ENCODE measurements at places on chromosomes 12 and 14.

GRCh38 chr12:92520511-92520910 lies 182.3 kb upstream of the PLEKHG7 start:
- DNase-seq = no peak

GRCh38 chr12:27083861-27084394 lies 1.6 kb upstream of the C12orf71 start:
- no peak for DNase-seq

DNA sequence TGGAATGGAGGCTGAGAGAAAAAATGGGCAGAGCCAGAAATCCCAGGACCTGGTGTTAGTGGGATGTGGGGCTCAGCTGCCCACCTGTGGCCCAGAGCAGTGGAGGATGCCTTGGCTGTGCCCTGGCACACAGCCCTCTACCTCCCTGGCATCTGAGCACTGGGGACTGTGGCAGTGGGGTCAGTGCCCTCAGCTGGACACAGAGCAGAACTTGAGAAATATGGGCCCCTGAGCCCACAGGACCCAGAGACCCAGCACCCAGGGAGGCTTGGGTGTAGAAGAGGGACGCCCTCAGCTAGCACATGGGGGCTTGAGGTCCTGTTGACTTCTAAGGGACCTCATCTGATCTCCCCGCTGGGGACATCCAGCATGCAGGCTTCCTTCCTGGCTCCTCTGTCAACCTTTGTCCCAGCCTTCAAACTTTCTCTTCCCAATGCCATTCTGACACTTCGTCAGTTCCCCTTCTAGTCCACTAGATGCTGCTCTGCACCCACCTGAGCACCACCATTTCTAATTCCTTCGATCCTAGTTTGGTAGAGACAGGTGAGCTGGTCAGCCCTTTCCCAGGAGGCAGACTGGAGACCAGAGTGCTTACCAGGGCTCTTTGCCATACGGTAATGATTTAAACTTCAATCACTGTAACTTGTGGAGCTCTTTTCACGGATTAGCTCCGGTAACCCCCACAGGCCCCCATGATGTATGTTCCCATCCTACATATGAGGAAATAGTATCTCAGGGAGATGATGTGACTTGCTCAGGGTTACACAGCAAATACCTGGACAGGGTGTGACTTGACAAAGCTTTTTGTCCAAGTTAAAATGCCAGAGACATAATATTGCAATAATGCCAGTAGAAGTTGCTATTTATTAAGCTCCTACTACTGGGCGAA lies 143.7 kb downstream of the ASCL4 start:
- DNase-seq = no peak

DNA sequence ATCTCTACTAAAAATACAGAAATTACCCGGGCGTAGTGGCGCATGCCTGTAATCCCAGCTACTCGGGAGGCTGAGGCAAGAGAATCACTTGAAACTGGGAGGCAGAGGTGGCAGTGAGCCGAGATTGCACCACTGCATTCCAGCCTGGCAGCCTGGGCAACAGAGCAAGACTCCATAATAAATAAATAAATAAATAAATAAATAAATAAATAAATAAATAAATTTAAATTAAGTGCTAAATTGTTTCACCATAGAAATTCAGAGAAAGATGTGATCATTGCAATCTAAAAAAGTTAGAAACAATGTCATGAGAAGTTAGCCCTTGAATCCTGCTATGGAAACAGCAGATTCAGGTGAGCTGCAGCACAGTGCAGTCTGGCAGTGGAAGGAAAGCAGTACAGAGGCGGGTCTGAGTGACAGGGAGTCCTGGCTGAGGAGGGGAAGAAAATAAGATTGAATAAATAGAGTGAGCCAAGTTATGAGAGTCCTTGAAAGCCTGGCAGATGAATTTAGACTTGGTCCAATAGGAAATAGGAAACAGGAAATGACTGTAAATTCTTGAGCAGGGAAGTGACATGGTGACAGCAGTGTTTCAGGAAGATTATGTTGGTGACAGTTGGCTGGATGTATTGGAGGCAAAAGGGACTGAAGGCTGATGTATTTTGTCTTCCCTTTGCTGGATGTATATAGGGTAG lies 241.5 kb downstream of the GXYLT1 start:
- no peak for DNase-seq

DNA sequence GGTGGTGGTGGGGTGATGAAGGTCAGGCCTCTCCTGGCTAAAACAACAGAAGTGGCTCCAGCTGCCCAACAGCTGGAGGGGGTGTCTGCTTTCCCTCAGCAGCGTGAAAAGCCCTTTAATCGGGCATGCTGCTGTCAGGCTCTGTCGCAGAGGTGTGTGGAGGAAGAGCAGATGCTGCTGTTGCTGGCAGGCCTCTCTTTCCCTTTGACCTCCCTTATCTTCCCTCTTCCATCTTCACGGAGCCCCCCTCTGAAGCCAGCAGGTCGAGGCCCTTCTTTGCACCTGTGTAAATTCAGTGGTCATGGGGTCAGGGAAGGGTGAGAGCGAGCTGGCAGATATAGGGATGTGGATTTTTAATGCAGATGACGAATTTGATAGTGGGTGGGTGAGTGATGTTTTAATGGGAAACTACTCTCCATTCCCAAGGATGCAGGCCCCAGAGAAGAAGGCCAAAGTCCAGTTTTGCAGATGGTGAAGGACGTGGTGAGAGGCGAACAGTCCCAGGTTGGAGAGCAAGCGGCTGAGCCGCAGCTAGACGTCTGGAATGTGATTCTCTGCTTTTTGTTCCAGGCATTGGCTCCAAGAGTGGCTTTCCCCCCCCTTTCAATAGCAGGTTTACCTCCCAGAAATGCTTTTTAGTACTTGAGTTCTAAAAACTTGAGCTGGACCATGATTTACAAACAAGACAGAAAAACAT lies 64.0 kb downstream of the SMOC1 start:
- DNase-seq = no peak

DNA sequence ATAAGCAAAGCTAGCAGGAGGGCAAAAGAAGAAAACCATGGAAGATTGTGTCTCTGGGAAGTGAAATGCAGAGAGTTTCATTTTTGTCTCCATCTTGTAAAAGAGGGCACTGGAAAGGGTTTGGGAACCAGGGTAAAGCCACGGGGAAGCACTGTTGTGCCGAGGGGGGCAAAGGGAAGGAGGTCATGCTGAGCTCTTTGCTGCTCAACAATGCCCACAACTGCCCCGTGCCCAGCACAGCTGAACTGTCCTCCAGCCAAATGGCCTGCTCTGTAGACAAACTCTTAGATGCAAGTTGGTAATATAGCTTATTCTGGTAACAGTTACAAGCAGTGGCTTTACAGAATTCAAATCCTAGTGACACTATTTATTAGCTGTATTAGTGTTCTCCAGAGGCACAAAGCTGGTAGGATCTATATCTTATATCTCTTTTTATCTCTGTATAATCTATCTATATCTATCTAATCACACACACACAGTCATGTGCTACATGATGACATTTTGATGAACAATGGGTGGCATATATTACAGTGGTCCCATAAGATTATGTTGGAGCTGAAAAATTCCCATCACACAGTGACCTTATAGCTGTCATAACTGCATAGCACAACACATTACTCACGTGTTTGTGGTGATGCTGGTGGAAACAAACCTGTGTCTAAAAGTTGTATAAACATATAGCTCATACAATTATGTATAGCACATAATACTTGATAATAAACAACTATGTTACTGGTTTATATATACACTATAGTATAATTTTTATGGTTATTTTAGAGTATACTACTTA lies 203.4 kb upstream of the DDHD1 start:
- no peak for DNase-seq

GRCh38 chr12:93229494-93230325 lies 148.0 kb upstream of the NUDT4 start:
- DNase-seq = no peak

DNA sequence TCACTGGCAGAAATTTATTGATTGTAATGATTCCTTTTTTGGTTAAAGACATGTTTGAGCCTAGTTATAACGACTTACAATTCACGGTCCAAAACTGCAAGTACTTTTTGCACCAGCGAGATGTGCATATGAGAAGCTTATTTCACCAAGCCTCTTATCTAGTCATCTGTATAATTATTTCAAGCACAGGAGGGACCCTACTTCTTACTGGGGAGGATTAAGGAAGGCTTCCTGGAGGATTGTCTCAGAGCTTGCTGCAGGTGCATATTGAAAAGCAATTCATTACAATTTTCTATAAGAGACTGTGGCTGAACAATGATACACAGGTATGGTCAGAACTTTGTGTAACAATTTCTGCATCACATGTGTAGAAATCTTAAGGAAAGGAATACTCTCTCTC lies 152.9 kb downstream of the CAND1 start:
- no peak for DNase-seq

DNA sequence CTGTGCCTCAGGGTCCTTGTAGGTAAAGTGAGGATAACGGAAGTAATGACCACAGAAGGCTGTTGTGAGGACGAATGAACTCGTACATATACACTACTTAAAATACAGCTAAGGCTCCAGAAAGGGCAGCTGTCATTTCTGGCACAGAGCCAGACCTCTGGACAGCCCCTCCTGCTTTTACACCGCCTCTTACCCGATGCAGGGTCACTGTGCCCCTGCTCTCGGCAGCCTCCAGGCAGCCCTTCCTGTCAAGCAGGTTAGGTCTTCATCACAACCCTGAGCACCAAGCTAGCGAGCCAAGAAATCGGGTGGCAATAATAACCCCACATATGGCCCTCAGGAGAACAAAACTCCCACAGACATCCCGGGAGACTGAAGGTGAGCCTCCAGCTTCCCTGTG lies 8.5 kb downstream of the TMEM229B start:
- no peak for DNase-seq

DNA sequence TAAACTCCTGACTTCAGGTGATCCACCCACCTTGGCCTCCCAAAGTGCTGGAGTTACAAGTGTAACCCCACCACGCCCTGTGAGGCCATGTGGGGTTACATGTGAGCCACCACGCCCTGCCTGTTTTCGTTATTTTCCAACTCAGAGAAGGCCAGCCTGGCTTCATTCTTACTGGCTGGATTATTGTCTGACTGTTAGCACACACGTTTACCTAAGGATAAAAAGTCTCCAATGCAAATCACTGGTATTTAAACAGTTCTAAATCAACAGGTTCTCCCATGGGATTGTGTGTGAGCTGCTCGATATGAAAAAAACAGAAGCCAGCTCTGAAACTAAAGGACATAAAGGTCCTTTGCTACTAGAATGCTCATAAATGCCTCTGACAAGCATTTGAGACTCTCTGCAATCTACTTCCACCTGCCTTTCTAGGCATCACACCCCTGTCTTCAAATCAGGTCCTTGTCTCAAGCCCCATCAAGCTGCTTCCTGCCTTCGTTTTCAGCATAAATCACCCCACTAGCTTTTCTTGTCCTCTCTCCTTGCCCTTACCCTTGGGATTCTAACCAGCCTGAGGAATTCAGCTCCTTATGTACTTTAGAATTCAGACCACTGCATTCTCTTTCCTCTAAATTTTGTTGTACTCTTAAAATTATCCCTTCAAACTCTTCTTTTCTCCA lies 265.0 kb downstream of the DUSP6 start:
- no peak for DNase-seq

DNA sequence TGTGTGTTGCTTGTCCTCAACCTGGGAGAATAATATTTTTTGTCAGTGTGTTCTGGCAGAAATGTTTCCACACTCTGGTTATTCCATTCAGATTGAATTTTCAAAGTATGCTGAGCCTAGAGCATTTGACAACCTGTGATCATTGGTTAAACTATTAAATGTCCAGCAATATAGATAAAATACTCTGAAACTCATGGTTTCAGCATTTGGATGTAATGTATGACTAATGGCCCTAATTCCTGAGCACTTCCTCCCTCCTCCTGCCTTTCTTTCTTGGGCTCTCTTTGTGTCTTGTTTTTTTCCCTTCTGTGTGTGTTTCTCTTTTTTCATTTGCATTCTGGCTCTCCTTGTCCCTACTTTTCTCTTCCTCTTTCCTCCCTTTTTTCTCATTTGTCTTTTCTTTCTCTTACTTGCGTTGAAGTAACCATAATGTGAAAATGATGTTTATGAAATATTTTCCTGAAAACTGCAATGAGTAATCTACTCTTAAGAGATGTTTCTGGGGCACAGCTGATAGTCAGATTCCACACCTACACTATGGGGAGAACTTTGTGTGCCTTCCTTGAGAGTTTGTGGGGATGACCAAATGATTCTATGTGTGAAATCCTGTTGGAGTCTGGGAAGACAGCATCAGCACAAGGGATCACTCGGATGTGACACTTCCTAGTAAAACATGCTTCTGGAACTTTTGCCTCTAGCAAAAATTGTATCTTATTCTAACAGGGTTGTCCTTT lies 74.6 kb downstream of the FRMD6 start:
- no peak for DNase-seq

Data from activated CD4-positive, alpha-beta T cell treated with anti-CD3 and anti-CD28 coated beads for 1 hour (primary cell).